Activated CD4-positive, alpha-beta T cell treated with anti-CD3 and anti-CD28 coated beads, Interleukin-2, Interleukin-4, amounts not matched to agents 100 ng/mL and 50 ng/mL, durations not matched to agents 16 hours and 8 hours (primary cell): ENCODE measurements at places on chromosomes 7 and 10.

- peak; percentile 79 for DNase-seq
These were observed 104.5 kb upstream of the ZPBP start for GRCh38 chr7:50197549-50197948.

- DNase-seq = no peak
These were observed 59.0 kb downstream of the VSTM4 start for GRCh38 chr10:49056356-49056755.

GRCh38 chr10:125721035-125721434 lies 1.5 kb downstream of the EDRF1 start:
- DNase-seq = no peak

DNA sequence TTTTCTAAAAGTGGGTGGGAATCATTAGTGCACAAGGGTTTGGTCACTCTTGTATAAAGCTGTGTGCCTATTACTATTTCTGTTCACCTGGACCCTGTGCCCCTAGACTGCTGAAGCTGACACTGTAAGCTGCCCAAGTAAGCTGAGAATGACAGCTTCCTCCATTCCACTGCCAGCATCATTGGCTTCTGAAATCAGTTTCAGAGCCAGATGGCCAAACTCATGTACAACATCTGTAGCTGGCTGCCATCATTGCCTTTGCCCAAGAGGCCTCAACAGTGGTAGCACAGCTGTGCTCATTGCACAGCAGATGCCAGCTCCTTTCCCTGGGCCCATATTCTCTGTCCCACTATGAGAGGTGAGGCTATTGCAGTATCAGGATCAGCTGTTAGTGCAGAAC lies 165.7 kb downstream of the CPEB3 start:
- no peak for DNase-seq

- no peak for DNase-seq
These were observed 19.4 kb downstream of the ACSL5 start for GRCh38 chr10:112393341-112393740.

DNA sequence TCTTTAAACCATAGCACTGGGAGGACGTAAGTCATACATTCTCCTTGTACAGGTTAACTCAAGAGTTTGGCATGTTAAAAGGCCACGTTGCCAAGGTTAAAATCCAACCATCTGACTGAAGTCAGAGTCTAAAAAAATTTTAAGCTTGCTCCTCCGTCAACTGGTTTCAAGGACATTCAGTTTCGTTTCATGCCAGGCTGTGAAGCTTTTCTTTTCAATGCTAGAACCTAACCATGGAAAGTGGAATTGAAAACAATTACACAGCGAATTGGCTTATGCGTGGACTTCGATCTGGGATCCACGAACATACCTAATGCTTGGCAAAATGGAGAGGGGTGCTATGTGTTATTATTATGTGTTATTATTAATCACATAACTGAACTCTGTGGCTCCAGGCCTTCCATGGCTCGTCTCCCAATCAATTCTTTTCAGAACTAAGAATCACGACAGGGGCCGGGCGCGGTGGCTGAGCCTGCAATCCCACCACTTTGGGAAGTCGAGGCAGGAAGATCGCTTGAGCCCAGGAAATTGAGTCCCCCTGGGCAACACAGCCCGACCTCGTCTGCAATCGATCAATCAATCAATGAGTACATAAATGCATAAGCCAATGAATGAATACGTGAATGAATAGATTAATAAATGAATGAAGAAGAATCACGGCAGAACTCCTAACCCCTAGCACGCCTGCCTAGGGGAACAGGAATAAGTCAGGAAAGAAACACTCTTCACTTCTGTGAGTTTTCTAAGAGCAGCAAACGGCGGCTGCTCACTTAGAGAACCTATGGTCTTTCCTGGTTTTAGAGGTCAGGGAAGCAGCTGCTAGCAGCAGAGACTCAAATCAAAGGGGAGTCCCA lies 733 bp upstream of the ARL5B start:
- DNase-seq = no peak

- no peak for DNase-seq
These were observed 250.2 kb upstream of the PTER start for GRCh38 chr10:16186564-16186963.

- no peak for DNase-seq
These were observed 113.4 kb downstream of the VIPR2 start for GRCh38 chr7:159031135-159031701.

DNA sequence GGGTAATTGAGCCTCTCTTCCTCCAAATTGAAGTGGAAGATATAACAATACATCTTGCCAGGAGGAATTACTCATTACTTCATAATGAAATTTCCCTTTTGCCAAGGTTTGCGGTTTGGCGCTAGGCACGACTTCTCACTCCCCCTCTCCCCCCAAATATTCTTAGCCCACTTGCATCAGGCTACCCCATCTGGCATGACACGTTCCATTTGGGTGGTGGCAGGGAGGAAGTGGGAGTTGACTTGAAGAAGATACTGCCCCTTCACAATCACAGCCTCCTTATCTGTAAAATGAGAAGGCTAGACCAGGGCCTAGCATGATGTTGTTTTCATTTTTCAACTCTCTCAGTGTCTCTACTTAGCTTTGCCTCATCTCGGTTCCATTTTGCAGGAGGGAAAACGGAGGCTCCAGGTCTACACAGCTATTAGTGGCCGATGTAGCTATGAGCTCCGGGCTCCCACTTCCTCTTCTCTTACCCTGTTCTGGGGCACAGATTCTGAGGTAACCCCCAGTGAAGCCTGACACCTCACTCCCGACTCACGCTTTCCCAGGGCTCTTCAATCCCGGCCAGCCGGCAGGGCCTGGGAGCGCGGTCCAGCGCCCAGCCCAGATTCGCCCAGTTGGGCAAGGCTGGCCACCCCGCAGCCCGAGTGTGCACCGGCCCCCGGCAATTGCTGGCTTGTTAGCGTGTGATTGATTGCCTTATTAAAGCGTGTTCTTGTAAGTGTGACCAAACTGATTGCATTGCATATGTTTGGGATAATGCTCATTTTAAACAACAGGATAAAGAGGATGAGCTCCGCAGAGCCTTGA lies 6.5 kb downstream of the EVX1 start:
- DNase-seq = no peak

GRCh38 chr7:30139836-30140384 lies 5.1 kb downstream of the MTURN start:
- no peak for DNase-seq

DNA sequence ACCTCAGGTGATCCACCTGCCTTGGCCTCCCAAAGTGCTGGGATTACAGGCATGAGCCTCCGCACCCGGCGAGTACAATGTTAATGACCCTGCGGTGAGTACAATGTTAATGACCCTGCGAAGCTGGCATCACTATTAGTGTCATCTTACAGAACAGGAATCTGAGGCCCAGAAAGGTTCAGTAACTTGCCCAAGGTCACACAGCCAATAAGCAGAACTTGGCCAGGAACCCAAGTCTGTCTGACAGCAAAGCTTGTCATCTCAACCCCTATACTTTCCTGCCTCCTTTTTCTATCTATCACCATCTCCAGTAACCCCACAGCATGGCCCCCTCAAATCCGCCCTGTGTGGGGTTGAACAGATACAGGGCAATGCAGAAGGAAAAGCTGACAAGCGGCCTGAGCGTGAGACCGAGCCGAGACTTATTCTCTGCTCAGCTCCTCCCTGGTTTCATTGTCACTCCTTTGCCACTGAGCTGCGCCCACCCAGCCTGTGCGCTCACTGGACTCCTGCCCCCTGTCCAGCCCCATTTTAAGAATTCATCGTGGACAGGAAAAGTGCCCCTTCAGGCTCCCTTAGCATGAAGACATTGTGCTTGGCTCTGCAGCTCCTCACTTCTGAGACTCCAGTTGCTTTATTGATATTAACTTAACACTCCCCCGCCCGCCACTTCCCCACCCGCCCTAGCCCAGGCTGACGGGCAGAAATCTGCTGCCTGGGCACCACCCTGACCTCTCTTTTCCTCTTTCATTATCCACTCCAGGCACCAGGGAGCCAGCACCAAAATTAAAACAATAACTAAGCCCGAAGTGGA lies 58.1 kb upstream of the LBX1 start:
- DNase-seq = no peak

- no peak for DNase-seq
These were observed 480.7 kb downstream of the SORCS3 start for GRCh38 chr10:105121743-105122142.
